ENCODE measurements at places on chromosomes 2 and 18.

DNA sequence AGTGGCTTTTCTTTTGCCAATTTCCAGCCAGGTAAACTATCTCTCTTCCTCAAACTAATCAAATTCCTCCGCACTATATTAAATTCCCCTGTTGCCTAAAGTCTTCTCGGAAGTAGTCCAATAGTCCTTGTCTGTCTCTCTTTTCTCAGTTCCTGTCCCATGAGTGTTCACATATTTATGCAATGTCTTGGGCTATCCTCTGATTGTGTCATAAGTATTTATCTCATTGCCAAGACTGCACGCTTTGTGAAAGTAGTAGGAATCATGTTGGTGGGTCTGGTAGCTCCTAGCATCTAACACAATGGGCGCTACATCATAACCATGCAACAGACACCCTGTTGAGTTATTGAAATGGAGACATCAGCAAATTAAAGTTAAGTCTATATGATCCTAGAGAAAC, 59.9 kb upstream of the POU3F3 start:
- no peak for DNase-seq

GRCh38 chr18:29651122-29651680, 1391.3 kb downstream of the DSC3 start:
- no peak for DNase-seq

DNA sequence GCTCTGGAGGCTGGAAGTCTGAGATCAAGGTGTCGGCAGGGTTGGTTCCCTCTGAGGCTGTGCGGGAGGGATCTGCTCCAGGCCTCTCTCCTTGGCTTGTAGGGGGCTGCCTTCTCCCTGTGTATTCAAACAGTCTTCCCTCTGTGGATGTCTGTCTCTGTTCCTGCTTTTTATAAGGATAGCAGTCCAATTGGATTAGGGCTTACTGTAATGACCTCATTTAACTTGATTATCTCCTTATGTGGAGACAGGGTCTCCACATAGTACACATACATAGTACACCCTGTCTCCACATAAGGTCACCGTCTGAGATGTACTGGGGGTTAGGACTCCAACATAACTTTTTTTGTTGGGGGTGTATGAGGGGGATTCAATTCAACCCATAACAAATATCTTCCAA, 30.5 kb downstream of the TCF7L1 start:
- DNase-seq, result no peak

GRCh38 chr18:37721544-37722522, 156.2 kb upstream of the CELF4 start:
- DNase-seq, result no peak

DNA sequence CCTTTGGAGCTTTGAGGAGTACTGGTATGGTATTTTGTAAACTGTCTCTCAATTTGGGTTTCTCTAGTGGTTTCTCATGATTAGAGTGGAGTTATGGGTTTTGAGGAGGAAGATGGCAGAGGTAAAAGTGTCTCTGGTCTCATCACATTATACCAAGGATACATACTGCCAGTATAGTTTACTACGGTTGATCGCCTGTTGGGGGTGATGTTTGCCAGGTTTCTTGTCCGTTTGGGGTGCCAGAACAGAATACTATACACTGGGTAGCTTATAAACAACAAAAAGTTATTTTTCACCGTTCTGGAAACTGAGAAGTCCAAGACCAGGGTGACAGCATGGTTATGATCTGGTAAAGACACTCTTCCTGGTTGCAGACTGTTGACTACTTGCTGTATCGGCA, 293.7 kb downstream of the NYAP2 start:
- DNase-seq, result no peak

GRCh38 chr18:45657357-45658335, 42.4 kb downstream of the SLC14A2 start:
- DNase-seq, result no peak

DNA sequence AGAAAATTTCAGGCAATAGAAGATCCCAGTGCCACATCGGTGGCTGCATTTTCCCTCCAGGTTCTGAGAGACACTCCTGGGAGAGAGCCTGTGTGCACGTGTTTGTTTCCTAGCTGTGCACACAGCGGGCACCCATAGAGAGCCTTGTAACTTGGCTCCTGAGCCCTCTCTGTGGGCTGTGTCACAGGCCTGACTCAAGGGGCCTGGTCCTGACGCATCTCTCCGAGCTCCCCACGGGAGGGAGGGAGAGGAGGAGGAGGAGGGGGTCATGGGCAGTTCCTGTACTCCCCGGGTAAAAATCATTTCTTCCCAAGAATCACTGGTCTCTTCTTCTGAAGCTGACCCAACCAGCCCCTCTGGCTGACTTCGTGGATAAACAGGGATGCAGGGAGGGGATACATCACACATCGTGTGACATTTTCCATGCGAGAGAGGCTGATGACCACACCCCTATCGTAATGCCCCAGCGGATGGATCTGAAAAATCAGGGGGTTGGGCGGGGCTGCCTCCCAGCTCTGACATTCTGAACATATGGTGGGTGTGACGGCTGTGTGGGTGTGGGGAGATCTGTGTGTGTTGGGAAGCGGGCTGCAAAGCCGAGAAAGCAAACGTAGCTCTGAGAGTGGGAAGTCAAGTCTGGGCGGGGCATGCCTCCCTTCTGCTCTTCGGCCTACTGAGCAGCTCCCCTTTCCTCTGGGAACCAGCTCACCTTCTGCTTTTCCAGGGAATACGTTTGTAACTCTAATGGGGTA, 308.3 kb upstream of the HS6ST1 start:
- DNase-seq, result no peak

DNA sequence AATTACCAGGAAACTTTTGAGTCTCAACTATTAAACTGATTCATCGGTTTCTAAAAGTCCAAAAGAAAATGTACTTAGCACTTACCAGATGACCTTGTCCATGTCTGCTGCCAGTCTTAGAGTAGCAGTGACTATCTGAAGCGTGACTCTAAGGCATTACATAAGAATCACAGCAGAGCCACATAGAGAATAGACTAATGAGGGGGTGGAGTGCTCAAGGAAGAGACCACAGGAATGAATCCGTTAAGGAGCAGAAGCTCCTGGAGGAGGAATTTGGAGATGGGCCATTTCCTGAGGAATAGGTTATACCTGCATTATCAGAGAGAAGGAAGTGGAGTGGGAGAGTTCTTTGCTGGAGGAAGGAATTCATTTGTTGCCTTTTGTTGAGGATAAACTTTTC, 116.0 kb downstream of the MAP3K20 start:
- DNase-seq, result no peak

DNA sequence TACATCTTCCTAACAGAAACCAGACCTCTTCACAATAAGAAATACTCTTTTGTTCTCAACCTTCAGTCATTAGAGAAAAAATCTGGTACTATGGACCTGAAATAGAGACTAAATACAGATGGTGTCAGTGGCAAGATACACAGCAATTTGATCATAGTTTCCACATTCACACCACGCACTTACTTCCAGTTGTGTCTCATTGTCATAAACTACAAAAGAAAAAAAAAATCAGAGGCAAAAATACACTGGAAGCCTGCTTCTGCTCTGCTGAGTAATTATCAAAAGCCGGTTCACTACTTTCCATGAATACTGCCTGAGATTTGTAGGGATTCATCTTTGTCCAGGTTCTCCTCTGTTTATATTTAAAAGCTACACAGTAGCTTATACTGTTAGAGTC, 182.6 kb downstream of the PID1 start:
- no peak for DNase-seq

DNA sequence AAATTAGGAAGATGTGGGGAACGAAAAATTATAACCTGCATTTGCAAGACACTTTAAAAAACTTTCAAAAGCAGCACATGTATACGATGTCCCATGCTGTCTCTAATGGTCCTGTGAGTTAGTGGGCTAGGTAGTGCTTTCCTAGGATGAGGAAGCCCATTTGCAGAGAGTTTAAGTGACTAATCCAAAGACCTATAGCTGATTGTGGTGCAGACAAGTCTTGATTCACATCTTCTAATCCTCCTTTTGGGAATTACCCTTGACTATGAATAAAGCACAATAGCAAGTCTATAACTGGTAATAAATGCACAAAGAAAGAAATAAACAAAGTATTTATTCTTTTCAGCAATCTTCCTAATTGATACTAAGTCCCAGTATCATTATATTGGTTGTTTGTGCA, 234.6 kb upstream of the FANCL start:
- DNase-seq, result no peak

- no peak for DNase-seq
Measured at GRCh38 chr2:10831400-10831985, 18.9 kb upstream of the PDIA6 start.

GRCh38 chr2:235543128-235543750, 49.4 kb downstream of the AGAP1 start:
- no peak for DNase-seq

GRCh38 chr2:42031281-42032223, 16.3 kb upstream of the PKDCC start:
- no peak for DNase-seq

DNA sequence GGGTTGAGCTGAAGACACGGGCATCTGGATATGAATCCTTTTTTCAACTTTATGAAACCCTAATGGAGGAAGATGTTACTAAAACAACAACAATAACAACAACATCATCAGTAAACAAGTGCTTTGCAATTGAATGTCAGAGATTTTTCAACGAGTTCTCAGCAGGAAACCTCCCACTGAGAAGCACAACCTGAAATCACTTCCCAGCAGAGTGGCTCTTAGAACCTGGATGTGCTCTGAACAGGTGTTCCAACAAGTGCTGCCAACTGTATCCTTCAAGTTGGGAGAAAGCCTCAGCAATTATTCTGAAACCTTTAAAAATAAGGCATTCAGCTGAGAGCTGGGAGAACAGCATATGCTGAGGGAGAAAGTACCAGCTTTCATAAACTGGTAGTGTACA, 1622.7 kb upstream of the CELF4 start:
- DNase-seq, result no peak

- no peak for DNase-seq
Measured at GRCh38 chr2:54598347-54599325, 124.8 kb upstream of the EML6 start.

DNA sequence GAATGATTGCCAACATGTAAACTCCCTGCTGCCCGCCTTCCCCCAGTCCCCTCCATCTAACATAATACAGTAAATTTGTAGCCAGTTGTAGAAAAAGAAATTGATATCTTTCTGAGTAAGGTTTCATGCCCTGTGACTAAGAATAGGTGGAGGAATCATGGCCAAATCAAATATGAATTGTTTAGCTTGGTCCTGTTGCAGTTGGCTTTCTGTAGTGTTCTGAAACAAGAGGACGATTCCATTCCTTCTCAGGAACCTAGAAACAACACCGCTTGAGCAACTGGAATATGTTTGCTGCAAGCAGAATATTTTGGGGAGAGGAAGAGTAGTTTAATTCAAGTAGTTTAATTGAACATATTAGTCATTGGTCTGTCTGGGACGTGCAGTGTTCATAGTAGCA, 7.0 kb upstream of the DRC1 start:
- DNase-seq, result no peak

DNA sequence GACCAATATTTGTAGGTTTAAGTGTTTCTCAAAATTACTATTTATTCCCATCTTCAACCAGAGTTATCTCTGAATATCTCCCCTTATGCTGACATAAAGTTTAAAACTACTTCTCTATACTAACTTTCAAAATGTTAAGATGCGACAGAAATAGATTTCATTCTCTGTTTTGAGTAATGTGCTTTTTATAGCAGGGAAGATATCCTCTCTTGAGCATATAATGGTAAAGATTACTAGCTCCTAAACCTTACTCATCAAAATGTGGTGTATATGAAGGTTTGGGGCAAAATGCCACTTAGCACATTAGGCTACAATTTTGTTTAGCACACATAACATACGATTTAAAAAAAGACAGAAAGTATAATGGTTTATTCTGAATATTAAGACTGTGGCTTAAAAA, 54.4 kb downstream of the CWC22 start:
- DNase-seq, result no peak

DNA sequence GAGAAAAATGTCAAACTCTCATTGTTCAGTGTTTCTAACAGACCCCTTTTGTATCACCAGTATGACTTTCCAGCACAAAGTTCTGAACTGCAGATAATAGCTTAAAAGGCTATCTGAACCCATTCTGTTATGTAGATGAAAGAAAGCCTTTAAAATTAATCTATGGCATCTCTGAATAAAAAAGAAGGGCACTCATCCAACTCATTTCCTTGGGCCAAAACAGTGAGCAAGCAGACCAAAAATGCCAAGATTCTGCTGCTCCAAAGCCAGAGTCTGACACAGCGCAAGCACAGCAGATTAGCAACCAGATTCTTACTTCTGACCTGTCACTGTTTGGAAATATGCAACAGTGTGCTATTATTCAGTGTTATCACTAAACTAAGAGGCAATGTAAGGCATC, 22.6 kb upstream of the ITGA6 start:
- DNase-seq, result no peak

GRCh38 chr18:42275949-42276730, 321.1 kb downstream of the PIK3C3 start:
- no peak for DNase-seq

GRCh38 chr2:193847130-193847529, 1652.4 kb upstream of the TMEFF2 start:
- no peak for DNase-seq

- no peak for DNase-seq
Measured at GRCh38 chr2:163703386-163703785, 32.4 kb downstream of the FIGN start.

GRCh38 chr18:5142859-5143258, 54.2 kb downstream of the AKAIN1 start:
- DNase-seq, result no peak

- peak; percentile 76 for DNase-seq
Measured at GRCh38 chr18:79405781-79406575, 10.2 kb downstream of the NFATC1 start.

DNA sequence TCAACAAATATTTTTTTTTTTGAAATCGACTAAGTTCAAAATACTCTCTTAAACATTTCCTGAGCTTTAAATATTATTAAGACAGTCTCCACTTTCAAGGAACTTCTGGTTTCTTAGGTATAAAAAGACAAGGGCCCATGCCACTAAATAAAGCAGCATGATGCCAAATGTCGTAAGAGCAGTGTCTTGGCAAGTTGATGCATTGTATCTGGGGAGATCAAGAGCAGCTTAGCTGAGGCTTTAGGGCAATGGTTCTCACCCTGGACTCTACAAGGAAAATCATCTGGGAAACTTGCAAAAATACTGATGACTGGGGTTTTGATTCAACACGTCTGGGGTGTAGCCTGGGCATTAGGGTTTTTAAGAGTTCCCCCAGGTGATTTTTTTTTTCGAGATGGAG, 41.3 kb downstream of the COL4A3 start:
- no peak for DNase-seq

DNA sequence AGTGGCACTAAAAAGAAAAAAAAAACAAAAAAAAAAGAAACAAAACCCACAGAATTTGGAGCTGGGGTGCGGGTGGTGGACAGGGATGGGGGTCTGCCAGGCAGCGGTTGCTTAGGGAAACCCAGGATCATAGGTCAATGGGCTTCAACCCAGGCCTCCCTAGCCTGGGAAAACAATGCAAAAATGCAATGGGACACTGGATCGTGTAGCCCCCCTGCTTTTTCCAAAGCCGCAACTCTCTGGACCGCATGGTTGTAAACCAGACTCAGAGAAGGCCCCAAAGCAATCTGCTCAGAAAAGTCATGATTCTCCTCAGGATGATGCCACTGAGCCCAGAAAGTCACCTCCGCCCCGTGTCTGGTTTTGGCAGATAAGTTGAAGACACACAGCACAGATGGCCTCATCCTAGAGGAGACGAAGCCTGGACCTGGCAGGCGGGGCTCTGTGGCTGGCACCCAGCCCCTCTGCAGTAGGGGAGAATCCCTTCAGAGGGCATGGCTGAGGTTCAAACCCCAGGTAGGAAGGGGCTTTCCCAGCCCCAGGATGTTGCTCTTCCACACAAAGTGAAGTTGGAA, 5.1 kb downstream of the DLX2 start:
- no peak for DNase-seq

Measured in stimulated activated CD4-positive, alpha-beta T cell treated with anti-CD3 and anti-CD28 coated beads, Interleukin-2, amount 100 ng/mL, for 48 hours (primary cell).